ENCODE measurements at places on chromosomes 13 and 19.

- DNase-seq, result no peak
These were observed 492.9 kb downstream of the PCDH20 start for GRCh38 chr13:60922576-60923231.

DNA sequence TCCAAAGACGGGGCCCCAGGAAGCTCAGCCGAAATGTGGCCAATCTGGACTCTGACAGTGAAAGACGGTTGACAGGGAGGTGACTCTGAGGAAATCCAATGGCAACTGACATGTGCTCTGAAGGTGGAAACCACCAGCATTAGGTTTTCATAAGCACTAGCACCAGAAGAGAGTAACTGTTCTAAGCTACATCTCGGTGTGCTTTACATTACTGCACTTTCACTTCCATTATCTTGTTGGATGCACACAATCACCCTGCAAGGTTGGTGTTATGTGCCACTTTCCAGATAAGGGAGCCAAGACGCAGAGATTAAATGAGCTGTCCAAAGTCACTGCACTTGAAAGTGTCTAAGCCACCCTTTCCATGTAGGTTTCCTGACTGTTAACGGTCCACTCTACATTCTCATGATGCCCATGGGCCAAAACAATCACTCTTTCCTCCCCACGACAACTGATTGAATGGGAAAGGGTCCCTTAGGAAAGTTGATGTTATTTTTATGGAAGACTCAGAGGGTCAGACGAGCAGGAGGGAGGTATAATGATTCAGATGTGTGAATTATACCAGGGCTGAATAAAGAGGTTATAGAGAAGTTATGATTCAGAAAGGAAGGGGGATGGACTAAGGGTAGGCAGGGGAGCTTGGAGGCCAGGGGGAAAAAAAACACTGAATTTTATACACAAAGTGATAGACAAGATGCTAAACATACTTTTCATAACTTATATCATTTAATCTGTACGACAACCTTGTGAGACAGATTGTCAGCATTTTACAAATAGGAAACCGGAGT is 52.8 kb downstream of the RUBCNL start:
- no peak for DNase-seq

DNA sequence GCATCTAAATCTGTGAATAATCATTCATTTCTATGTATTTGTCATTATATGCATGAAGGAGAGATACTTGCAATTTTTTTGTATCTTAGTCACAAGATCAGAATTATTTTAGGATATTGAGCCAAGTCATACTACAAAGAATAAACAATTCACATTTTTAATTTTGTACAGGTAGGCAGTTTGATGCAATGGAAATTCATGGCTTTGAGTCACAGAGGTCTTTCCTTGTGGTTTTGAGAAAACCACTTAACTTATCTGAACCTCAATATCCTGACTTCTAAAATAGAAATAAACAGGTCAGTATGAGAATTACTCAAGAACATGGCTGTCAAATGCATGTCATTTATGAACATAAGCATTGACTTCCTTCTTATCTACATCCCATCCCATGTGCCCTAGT is 221.4 kb upstream of the SLC10A2 start:
- no peak for DNase-seq

GRCh38 chr19:18785179-18786124 is 5.7 kb downstream of the COMP start:
- DNase-seq, result peak; percentile 47

DNA sequence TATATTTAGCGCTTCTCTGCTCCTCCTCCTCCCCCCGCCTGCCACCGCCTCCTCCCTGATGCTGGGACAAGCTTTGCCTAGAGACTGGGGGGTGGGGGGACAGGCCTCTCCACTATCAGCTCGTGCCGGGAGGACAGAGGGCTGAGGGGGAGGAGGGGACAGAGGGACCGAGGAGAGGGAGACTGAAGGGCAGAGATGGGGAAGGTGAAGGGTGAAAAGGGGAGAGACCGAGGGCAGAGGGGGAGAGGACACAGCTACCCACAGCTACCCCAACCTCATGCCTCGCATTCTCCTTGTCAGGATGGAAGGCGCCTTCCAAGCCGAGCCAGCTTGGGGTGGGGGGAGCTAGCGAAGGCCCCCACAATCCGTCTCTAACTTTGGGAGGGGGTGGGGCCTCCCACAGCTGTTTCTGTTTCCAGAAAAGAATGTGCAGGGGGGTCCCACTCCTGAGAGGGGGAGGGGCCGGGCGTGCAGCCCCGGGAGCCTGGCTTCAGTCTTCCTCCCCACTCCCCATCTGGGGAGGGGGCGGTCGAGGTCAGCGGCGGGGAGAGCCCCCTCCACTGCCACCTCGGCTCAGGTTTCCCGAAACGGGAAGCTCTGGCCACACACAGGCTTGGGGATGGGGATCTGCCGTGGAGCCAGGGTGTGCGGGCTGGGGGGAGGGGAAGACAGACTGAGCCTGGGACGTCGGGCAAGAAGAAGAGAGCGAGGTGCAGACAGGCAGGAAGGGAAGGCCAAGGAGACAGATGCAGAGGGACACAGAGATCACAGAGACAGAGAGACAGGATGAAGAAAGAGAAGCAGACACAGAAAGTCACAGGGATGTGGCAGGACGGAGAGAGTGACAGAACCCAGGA is 1.6 kb downstream of the DACT3 start:
- no peak for DNase-seq

- no peak for DNase-seq
These were observed 135.5 kb upstream of the EDNRB start for GRCh38 chr13:78054157-78054556.

- no peak for DNase-seq
These were observed 6.4 kb downstream of the GRTP1 start for GRCh38 chr13:113357529-113357928.

GRCh38 chr13:32136061-32136460 is 104.5 kb downstream of the FRY start:
- DNase-seq, result no peak

- no peak for DNase-seq
These were observed 192.6 kb downstream of the MAB21L1 start for GRCh38 chr13:35283856-35284255.

GRCh38 chr19:44055870-44056269 is 4.0 kb downstream of the ZNF223 start:
- DNase-seq, result no peak

Data from immature natural killer cell (primary cell).